ENCODE measurements at places on chromosomes 6 and 20.

- DNase-seq, result no peak
These were observed 35.7 kb downstream of the MACROD2 start for GRCh38 chr20:14030991-14031390.

DNA sequence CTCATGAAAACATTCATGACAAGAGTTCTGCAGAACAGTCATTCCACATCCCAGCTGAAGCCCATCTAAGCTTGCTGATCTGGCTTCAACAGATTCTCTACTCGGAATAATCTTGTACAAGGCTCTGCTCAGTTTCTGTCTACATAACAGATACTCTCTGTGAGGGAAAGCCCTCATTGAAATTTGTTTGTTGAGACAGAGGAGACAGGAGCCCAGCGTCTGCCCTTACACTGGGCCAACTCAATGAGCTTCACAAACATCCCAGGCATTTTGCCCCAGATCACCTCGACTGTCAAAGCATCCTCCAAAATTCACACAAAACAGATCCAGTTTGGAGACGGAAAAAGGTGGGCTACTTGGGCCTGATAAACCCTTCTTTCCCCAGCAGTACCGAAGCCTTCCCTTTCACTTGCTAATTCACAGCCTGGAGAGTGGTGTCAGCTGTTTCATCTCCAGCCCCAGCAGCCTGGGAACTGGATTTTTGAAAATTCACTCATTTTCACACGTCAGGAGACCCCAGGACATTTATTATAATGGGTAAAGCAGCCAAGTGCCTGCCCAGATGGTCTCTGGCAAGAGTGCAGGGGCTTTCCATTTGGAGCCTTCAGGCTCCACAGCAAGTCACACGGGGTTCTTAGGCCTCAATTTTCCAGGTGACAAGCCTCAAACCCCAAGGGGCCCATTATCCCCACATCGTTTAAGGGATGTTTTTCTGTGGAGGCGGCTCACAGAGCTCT lies 7.3 kb downstream of the CCDC167 start:
- DNase-seq, result no peak

DNA sequence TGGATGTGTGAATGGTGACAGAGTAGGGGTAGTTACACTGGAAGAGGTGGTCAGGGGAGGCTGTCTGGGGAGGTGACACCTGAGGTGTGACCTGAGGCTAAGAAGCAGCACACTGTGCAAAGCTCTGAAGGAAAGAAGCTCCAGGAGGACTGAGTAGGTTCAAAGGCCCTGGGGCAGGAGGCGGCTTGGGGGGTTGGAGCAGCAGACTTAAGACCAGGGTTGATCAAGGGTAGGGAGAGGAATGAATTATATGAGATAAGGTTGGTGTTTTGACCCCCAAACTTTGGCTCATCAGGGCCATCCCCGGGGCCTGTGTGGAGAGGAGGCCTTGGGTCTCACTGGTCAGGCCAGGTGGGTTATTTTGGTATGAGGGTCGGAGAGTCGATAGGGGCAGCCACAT lies 166.1 kb downstream of the GRM4 start:
- no peak for DNase-seq

- DNase-seq, result no peak
These were observed 217.9 kb downstream of the PRL start for GRCh38 chr6:22078802-22079545.

DNA sequence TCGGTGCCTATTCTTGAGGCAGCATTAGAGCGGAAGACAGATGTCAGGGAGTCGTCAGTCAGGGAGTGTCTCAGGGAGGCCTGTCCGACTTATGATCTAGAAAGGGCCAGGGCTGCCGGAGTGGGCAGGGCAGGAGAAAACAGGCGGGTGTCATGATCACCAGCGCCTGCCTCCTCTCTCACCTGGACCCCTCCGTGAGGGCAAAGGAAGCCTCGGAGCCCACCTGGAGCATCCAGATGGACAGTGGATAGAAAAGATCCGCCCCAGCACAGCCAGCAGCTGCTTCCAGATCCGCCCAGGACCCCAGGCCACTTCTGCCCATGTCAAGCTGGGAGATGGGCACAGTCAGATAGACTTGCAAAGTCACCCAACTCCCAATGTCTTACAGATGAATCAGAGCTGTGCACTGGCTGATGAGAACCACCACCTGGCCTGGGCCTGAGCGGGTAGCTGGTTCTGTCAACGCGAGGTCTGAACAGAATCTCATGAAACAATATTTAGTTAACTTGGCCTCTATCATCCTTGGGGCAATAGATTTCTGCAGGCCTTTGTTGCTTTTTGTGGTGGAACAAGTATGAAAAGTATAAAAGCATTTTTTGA lies 22.2 kb downstream of the PSMG4 start:
- DNase-seq, result peak; percentile 36

- DNase-seq, result no peak
These were observed 35.9 kb upstream of the PRL start for GRCh38 chr6:22332711-22333110.

DNA sequence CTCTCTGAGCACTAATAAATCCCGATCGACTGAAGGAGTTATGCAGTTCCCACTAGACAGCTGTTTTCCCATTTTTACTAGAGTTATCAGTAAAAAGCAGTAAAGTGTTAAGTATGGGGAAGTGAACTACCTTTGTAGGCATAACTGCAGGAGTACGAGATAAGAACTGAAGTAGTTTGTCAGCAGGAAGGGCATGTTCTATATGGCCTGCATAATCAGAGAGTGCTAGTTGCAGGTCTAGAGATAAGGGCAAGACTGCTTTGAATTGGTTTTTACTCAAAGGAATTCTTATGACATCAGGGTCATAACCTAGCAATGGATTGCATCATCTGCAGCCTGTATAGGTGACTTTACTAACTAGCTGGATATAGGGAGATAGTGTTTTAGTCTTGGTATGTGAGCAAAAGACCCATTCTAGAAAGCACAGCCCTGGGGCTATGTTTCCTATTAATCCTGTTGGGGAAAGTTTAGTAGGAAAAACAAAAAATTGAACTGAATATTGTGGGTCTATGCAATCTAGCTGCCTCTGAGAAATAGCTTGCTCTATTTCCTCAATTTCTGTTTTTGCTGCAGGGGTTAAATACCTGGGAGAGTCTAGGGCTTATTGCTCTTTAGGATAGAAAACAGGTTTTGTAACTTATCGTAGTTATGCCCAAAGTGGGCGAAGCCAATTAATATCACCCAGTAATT lies 22.6 kb upstream of the CRISP1 start:
- no peak for DNase-seq

DNA sequence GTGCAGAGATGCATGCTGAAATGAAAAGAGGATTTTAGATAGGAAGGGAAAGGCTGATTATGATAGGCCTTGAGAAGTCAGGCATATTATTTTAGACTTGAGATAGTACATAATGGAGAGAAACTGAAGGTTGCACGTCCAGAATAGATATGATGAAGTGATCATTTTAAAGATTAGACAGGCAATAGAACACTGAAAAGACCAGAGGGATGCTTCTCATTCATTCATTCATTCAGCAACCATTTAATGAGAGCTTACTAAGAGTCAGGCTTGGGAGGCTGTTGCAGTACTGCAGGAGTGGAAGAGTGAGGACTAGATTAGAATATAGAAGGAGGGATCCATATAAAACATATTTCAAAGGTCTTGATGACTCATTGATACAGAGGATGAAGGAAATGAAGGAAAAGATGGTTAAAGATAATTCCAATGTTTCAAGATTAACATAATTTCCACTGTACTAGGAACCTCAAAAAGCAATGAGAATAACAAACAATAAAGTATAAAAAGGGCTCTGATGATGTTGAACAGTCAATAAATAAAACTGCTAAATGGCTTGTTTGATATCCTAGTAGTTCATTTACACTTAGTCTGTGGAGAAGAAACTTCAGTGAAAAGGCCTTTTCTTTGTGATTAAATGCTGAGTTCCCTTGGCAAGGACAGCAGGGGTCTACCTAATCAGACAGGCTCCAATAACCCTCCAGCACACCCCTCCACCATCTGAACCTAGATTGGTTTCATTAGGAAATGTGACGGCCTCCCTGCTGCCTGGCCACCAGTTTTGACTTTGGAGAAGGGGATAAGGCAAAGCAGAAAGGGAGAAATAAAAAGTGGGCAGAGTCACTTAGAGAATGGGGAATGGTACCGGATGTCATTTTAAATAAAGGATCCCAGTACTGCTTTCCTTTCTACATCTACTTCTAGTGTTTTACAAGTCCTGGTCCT lies 5.3 kb upstream of the FBXO9 start:
- no peak for DNase-seq

GRCh38 chr6:154485815-154486214 lies 24.7 kb downstream of the CNKSR3 start:
- DNase-seq, result no peak

GRCh38 chr20:39646874-39647413 lies 684.8 kb downstream of the DHX35 start:
- no peak for DNase-seq

GRCh38 chr6:100121854-100122609 lies 128.0 kb upstream of the MCHR2 start:
- DNase-seq, result no peak

- no peak for DNase-seq
These were observed 870 bp downstream of the PAK5 start for GRCh38 chr20:9838035-9838377.

GRCh38 chr6:137536104-137536773 lies 42.0 kb upstream of the OLIG3 start:
- DNase-seq, result no peak

GRCh38 chr6:166639921-166640320 lies 12.9 kb upstream of the RPS6KA2 start:
- no peak for DNase-seq

- peak; percentile 67 for DNase-seq
These were observed 443.7 kb downstream of the GJA1 start for GRCh38 chr6:121879149-121879548.

- DNase-seq, result no peak
These were observed 2.0 kb upstream of the MYLIP start for GRCh38 chr6:16126861-16127260.

DNA sequence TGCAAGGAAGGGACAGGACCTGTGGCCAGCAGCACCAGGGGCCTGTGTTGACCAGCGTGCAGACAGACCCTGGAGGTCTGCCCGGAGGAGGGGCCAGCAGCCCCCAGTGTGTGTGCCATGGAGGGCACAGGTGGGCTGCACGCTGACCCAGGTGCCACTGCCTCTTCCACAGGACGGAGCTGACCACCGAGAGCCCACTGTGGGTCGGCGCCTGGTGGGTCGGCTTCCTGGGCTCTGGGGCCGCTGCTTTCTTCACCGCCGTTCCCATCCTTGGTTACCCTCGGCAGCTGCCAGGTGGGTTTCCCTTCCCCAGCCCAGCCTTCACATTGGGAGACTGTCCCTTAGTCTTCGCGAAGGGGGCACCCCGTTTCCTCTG lies 17.9 kb downstream of the SLCO4A1 start:
- DNase-seq, result no peak

GRCh38 chr6:157778719-157779118 lies 44.3 kb upstream of the SNX9 start:
- no peak for DNase-seq

- no peak for DNase-seq
These were observed 726 bp upstream of the EMILIN3 start for GRCh38 chr20:41367393-41367695.

DNA sequence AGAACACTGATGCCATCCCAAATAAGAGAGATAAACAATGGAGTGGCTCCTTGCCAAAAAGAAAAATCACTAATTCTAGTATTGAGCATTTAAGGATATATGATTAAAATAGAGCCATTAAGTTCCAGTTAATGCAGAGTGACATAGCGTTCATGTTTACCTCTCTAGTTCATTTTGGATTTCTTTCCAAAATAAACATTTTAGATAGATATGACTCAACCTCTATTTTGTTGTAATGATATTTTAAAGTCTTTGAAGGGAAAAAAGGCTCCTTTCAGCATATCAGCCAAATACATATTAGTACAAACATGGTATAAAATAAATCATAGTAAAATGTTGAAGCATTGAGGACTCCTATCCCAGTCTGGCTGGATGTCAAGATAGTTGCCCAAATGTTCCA lies 33.4 kb downstream of the RWDD2A start:
- no peak for DNase-seq

DNA sequence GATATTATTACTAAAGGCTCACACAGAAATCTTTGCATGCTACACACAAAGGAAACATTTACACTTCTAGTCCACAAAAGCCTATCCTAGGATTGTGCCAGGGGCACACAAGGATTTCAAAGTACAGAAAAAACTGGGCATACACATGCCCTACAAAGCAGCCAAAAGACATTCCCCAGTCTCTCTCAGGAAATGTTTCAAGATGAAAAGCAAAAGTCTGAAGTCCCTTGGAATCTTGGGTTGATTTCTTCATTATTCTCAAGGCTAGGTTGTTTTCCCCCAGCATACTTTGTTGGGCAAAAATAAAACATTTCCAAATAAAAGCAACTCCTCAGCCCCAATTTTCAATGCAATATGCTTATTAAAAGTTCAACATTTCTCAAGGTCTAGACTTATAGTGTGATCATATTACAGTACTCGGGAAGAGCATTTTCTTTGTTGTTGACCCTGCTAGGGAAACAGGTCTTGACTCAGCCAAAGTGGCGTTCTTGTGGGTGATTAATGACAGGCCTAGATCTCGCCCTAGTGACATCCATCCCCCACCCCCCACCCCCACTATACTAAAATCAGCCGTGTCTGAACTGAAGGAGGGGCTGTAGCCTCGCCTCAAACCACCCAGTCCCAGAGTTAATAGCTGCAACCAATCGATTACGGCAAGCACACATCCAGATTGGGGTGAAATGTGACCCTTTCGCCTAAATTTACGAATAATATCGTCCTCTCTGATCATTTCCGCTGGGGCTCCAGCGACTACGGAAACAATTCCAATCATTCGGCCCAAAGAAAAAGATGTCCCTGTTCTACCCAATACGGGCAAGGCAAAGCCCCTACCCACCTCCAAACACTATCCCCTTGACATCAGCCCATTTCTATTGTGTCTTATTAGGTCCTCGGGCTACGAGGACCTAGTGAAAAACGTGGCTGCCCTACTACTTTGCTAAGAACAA lies 1.4 kb downstream of the AKIRIN2 start:
- peak; percentile 57 for DNase-seq

GRCh38 chr6:27503436-27504030 lies 30.6 kb upstream of the ZNF184 start:
- peak; percentile 84 for DNase-seq

DNA sequence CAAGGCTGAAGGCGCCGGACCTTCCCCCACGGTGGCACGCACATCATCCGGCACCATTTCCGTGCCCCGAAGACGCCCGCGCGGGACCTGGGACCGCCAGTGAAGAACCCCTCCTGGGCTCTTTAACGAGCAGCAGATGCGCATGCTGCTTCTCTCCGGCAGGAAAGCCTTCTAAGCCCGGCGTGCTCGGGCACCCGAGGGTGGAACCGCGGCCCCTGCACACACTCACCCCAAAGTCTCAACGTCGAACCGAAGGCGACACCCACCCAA lies 240 bp downstream of the FOXQ1 start:
- DNase-seq, result no peak

Measured in fibroblast of pulmonary artery (primary cell).